ENCODE measurements at places on chromosomes 4 and X.

DNA sequence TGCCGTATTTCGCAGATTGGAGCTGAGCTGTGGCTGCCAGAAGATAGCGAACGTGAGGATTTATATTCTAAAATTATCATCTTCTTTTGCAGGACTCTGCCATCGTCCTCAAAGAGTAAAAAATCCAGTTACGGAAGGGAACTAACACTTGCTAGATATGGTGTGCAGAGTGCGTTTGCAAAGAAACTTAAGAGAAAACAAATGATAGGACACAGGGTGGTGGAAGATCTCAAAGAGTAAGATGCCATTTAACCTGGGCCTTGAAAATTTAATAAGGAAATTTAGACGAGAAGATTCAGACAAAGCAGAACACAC, 566 bp downstream of the LARP7 start:
- no peak for DNase-seq

DNA sequence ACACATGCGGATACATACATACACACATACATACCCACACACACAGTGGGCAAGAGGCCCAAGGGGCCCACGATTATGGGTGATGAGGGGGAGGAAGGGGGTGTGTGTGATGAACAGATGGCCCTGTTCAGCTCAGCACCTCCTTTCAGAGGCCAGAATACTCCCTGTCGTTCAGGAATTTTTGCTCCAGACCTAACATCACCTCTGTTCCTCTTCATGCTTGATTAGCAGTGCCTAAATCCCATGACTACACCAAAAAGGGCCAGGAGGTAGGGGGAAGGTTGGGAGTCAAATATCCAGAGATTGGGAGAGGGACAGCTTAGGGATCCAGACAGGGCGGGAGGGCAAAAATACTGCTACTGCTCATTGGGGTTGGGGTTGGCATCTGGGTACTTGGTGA, 42.7 kb downstream of the SMC1A start:
- DNase-seq, result no peak

- no peak for DNase-seq
Measured at GRCh38 chrX:45806410-45807121, 605.9 kb upstream of the DIPK2B start.

DNA sequence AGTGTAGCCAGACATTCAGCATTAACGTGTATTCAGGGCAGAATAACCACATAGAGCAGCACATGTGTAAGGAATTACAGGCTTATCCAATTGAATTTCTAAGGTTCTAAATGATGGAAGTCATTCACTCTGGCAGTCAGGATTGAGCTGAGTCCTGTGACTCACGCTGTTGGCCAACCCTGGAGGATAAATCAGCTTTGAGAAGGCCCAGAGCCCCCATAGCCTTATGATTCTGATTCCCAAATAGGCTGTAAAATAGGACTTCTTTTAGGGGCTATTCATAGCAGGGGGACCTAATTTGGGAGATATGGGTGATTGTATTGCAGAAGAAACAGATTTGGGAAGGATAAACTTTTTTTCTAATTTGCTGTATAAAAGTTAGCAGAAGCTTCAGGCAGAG, 8.1 kb upstream of the HPF1 start:
- no peak for DNase-seq

GRCh38 chrX:143568467-143568866, 51.2 kb upstream of the SPANXN3 start:
- no peak for DNase-seq

- DNase-seq, result no peak
Measured at GRCh38 chrX:9992724-9993123, 25.6 kb downstream of the CLDN34 start.

- no peak for DNase-seq
Measured at GRCh38 chr4:174248407-174248806, 35.1 kb downstream of the FBXO8 start.

DNA sequence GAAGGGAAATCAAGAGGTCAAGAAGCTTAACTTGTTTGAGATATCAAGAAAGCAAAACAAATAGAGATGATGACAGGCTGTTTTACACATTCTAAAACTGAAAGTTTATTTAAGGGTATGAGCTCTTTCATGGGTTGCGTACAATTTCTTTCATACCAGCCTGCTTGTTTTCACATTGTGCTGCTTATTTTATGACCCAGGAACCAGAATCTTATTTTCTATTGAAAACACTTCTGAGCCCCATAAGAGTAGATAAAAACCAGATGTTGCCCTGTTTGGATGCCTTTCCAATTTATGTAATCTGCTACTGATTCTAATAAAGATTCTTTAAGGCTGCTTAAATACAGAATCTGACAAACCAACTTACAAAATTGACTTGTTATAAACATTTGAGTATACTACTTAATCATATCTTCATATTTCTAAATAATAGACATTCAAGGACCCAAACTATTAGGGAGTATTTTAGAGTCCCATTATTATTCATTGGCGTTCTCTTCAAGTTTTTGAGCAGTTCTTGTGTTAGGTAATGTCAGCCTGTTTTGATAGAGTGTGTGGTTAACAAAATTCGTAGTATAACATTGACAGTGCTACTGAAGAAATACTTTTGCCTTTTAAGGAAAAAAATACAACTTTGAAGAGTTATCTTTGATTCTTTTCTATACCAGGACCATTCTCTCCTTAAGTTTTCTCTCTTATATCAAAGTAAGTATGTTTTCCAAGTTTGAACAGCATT, 74.4 kb downstream of the PDLIM5 start:
- no peak for DNase-seq

GRCh38 chrX:63250253-63250868, 100.8 kb downstream of the SPIN4 start:
- peak; percentile 35 for DNase-seq

- DNase-seq, result peak; percentile 51
Measured at GRCh38 chrX:107672955-107673378, 44.7 kb downstream of the PRPS1 start.

DNA sequence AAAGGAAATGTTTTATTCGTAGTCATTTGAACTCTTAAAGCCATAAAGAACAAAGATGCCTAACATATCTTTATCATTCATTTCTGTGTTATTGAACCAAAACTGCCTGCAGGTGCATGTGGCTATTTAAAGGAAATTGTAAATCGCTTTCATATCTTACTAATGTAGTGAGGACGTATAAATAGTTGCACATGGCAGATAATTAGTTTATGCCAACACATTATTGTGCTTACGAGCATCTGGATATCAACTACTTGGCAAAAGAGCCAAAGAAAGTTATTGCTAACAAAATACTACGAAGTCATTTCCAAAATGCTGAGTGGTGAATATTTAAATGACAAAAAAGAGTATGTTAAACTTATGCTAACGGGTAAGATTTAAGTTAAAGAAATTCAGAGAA, 27.9 kb upstream of the GABRA2 start:
- DNase-seq, result no peak

DNA sequence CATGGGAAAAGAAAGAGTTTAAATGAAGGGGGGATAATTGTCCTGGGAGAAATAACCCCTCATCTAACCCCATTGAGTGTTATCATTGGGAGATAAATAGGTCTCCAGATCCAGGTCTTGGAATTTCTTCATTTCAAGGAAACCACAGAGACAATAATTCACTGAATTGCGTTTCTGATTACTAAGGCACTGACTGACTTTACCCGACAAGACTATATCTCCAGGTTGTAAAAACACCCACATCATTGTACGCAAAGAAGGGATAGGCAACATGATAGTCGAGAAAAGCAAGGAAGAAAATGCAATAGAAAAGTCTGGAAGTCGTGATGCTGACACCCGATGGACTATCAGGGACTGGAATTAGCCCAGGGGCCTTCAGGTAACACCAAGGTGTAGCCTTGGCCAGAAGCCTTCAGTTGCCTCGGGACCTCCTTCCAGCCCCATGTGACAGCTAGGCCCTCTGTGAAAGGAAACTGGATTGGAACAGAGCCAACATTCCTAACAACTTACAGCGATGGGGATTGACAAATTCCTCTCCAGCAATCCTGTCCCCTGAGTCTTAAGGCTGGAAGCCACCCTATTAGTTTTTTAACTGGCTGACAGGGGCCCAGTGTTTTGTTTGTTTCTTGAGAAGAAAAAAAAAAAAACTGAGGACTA, 46.5 kb upstream of the RAB9B start:
- no peak for DNase-seq

- peak; percentile 31 for DNase-seq
Measured at GRCh38 chrX:150364347-150365050, 1.4 kb downstream of the MAMLD1 start.

GRCh38 chr4:71841336-71841735, 57.5 kb upstream of the GC start:
- DNase-seq, result no peak

DNA sequence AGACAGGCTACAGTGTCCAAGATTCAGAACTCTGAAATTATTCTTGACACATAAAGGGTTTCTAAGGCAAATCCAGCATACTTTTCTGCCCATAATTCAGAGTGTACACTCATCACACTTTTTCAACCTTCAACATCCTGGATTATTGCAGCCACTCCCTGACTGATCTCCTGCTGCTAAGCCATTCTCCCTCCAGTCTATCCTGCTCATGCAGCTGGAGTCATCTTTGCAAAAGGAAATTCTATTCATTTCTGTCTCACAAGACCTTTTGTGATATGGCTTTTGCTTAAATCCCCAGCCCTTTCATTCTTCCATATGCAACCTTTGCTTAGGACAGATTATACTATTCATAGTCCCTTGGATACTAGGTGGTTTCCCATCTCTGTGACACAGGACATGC, 236.1 kb upstream of the LDB2 start:
- no peak for DNase-seq

- no peak for DNase-seq
Measured at GRCh38 chrX:14884714-14885113, 11.5 kb downstream of the MOSPD2 start.
